ENCODE measurements at places on chromosomes 5 and 9.

- DNase-seq = no peak
These were observed 46.3 kb upstream of the SMIM23 start for GRCh38 chr5:171739271-171739670.

DNA sequence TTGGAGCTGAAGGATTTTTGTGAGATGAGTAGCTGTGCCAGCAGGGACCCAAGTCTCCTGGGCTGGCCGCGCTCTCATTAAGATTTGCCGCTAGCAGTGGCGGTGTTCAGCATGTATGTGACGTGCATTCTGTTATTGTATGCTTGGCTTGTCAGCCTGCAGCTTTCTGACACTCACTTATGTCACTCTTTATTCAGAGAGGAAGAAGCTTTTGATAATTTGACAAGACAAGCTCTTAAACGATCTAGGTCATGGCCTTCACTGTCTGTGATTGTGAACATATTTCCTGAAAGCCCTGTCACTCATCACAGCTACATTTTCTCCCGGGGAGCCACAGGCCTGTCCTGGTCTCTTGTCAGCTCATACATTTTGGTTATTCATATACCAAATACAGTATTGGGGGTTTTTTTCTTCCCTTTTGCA lies 98.2 kb upstream of the GRHPR start:
- no peak for DNase-seq

- no peak for DNase-seq
These were observed 53.9 kb downstream of the ERAP1 start for GRCh38 chr5:96753848-96754247.

DNA sequence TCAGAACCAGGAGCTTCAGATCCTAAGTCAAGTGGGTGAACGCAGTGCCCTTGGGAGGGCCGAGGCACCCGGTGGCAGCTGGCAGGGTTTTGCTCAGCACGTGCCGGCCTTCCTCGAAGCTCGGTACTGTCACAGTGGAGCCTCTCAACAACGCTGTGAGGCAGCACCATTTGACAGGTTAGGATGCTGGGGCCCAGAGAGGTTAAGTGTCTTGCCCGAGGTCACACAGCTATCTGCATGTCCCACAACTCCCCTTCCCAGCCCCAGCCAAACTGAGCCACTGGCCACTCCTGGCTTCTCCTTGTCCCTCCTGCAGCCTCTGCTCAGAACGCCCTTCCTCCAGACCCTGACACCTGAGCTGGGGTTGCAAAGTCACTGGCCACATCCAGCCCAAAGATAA lies 43.7 kb upstream of the RPL26L1 start:
- DNase-seq = no peak

DNA sequence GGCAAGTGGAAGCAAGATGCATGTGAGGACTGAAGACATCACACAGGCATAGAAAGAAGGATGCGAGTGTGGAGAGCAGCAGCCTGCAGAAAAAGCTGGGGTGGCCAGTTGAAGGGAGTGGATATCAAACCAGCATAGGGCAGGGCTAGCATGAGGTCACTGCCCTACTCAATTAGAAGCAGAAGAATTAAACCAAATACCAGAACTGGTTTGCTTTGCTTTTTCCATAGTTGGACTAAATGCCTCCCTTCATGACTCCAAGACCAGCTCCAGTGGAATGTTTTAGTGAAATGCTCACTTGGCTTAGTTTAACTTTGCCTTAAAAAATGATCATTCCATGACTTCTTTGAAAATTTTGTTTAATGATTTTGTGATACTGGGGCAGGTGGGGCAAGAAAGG lies 45.8 kb downstream of the TMEM167A start:
- DNase-seq = no peak

- DNase-seq = no peak
These were observed 266.6 kb upstream of the DAP start for GRCh38 chr5:11027660-11028059.

DNA sequence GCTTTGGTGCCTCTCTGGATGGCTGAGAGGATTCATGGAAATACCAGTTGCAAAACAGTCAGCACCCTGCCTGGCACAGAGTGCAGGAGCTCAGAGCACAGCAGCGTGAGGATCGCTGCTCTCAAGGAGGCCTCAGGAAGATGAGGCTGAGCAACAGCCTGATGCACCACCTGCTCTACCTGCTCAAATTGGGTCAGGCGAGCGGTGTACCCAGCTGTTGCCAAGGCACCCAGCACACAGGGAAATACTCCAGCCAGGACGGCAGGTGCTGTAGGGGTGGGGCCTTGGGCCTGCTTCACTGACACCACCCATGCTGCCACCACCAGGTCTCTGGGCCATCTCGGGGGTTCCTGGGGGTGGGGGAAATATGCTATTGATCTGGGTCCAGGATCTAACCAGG lies 4.3 kb downstream of the EEIG1 start:
- no peak for DNase-seq

- DNase-seq = no peak
These were observed 51.1 kb downstream of the C9orf50 start for GRCh38 chr9:129569502-129570449.

- no peak for DNase-seq
These were observed 365.2 kb upstream of the TUSC1 start for GRCh38 chr9:26043431-26043830.

DNA sequence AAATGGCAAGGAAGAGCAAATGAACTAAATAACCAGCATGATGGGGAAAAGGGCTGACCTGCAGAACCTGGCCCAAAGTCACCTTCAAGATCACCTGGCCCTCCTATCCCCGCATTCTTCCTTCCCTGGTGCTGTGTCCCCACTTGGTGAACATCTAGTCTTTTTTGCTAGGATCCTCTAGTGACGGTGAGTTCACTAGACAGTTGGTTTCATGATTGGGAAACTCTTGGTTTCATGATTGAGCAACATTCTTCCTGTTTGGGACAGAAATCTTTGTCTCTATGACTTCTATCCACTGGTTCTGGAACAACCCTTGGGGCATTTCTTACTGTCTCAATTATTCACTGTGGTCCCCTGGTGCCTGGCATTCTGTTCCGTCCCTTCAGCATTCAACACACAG lies 50.2 kb upstream of the DAB2IP start:
- DNase-seq = no peak

- DNase-seq = no peak
These were observed 19.3 kb downstream of the ABHD17B start for GRCh38 chr9:71891557-71892189.

- no peak for DNase-seq
These were observed 3.5 kb downstream of the SPOUT1 start for GRCh38 chr9:128825923-128826700.

DNA sequence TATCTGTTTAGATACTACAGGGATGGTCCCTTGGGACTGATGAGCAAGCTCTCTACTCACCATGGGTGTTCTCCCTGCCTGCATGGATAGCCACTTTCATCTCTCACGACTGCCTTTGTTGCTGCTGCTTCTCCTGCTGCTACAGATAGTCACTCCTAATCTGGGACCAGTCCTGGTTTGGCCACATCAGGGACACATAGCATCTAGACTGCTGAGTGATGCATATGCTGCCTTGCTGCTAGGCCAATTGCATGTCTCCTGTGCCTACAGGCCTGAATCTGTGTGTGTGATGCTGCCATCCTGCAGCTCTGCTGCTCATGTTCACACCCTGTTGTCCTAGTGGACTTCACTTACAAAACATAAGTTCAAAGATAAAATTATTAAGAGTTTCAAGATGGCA lies 297.1 kb downstream of the HCN1 start:
- no peak for DNase-seq

GRCh38 chr5:121175986-121176385 lies 675.7 kb upstream of the FTMT start:
- DNase-seq = no peak

GRCh38 chr5:68273717-68274409 lies 58.3 kb downstream of the PIK3R1 start:
- DNase-seq = no peak

- DNase-seq = peak; percentile 92
These were observed 24.4 kb upstream of the GRPEL2 start for GRCh38 chr5:149320791-149321330.

DNA sequence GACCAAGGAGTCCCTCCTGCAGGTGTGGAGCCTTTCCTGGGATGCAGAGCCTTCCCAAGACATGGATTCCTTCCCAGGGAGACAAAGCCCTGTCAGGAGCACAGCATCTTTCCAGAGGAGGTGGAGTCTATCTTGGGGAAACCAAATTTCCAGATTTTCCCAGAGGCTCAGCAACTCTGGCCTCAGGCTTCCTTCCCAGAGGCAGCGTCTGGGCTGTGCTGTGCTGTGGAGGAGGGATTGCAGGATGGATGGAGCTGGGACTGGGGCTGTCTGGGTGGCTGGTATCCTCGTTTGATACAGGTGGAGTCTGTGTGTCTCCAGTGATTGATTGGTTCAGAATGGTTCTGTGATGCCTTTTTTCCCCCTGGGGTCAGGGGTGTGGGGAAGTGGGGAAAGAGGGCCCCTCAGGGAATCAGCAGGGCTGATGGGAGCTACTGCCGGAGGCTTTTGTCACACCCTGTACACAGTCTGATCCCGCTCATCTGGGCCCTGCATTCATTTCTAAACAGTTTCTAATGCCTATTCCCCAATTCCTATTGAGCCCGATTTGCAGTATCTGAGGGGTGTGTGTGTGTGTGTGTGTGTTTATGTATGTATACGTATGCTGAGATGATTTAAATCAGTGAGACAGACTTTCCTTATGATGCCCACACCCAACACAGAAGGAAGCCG lies 16.0 kb downstream of the OR13J1 start:
- peak; percentile 63 for DNase-seq

DNA sequence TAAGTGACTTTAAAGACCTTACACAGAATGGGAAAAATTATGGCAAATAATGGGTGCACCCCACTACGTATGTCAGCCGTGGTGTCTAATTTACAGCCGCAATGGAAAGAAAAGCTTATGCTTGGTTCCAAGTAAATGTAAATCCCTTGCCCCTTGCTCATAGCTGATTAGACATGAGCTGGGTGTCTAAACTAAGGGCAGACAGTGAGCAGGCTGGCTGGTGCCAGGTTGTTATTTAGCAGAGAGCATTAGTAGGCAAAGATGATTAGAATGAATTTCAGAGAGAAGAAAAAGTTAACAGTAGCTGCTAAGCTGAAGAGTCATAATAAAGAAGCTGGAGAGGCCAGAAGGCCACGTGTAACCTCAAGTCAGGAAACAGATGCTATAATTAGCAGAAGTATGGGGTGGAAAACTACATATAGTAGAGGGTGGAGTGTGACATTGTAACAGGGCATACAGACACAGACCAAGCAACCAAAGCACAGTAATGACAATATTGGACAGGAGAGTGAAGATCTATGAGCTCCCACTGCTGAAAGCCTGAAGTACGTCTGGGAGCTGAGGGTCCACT lies 257.7 kb downstream of the MCTP1 start:
- DNase-seq = no peak

GRCh38 chr9:129422843-129423192 lies 198.1 kb downstream of the C9orf50 start:
- no peak for DNase-seq

GRCh38 chr5:158609333-158610050 lies 490.2 kb downstream of the EBF1 start:
- DNase-seq = no peak

Measured in osteocyte (in vitro differentiated cells).